ENCODE measurements at places on chromosomes 5 and 9. TPM values are rescaled to one million over a fixed set of nuclear protein-coding genes. Genes with fewer than 3 reads are reported as not detected.

DNA sequence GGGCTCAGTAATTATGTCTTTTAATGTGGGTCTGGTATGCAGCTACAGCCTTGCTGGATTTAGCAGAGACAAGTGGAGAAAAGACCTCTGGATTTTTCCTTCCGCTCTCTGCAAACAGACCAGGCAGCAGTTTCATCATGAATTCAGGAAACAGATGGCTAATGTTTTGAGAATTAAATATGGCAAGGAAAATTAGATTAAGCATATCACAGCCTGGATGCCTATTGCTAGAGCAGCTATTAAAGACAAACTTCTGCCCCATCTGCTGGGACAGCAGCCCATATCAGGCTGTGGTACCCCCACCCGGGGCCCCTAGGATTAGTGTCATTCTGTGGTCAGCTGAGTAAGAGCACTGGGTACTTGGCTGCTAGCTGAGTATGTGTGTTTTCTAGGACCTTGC is 6.2 kb downstream of the SKP2 start:
- peaks cover 70% of the 10 kb centered on the region for H3K36me3 ChIP-seq
- peak overlapping the region; percentile 36 for H3K27ac ChIP-seq
- H3K4me3 ChIP-seq: no peak overlapping the region
- peaks cover 39% of the 10 kb centered on the region for H3K4me1 ChIP-seq
- H3K27me3 ChIP-seq: no peaks in the 10 kb centered on the region

DNA sequence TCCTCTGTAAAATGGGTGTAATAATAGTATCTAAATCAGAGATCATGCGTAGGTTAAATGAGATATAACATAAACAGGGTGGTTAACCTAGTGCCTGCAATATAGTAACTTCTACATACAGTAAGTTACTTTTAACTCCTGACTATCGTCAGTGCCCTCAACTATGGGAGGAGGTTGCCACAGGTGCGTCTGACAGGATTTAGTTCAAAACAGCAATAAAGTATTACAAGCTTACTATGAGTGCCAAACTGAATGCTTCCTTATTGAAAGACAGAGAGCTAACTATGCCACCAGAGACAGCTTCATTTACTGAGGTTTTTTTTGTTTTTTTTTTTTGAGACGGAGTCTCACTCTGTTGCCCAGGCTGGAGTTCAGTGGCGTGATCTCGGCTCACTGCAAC is 209.0 kb downstream of the ADAMTSL1 start:
- H3K27ac ChIP-seq: no peak overlapping the region
- no peaks in the 10 kb centered on the region for H3K4me1 ChIP-seq
- no peaks in the 10 kb centered on the region for H3K36me3 ChIP-seq
- DNase-seq: no peak
- no peaks in the 10 kb centered on the region for H3K27me3 ChIP-seq
- H3K4me3 ChIP-seq: no peak overlapping the region

The COMMD10 gene
- total RNA-seq: 21.7 TPM

DNA sequence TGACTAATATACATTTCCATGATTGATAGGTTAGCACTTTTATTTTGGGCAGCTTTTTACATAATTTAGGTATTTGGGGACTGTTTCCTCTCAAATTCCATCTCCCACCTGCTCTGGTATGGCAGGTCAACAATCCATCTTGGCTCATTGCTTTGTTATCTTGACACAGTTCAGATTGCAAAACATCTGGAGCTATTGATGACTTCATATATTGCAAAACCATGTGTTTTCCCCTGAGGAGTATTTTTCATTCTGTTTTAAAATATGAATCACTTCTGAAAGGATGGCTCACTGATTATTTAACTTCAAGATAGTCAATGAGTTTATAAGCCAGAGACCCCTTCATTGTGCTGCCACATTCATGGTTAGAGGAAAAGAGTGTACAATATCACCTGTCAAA is 1206.0 kb upstream of the C9orf72 start:
- H3K4me1 ChIP-seq: no peaks in the 10 kb centered on the region
- no peak overlapping the region for H3K4me3 ChIP-seq
- DNase-seq: no peak
- H3K27ac ChIP-seq: no peak overlapping the region
- no peaks in the 10 kb centered on the region for H3K36me3 ChIP-seq

GRCh38 chr5:53326424-53327153 is 153.8 kb upstream of the FST start:
- no peaks in the 10 kb centered on the region for H3K27me3 ChIP-seq
- H3K36me3 ChIP-seq: no peaks in the 10 kb centered on the region
- no peak overlapping the region for H3K27ac ChIP-seq

Measured in activated CD8-positive, alpha-beta T cell treated with anti-CD3 and anti-CD28 coated beads, Interleukin-2, amount 10 ng/mL, durations not matched to agents 7 days and 5 days (primary cell).